ENCODE measurements at places on chromosomes 4 and X.
A peak's percentile ranks its signal among the peaks of the same experiment; 100 is the strongest.

DNA sequence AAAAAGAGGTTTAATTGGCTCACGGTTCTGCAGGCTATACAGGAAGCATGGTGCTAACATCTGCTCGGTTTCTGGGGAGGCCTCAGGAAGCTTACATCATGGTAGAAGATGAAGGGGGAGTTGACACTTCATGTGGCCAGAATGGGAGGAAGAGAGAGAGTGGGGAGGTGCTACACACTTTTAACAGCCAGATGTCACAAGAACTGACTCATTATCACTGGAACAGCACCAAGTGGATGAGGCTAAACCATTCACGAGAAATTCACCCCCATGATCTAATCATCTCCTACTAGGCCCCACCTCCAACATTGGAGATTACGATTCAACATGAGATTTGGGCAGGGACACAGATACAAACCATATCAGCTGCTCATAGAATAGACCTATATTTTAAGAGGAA lies 255.8 kb downstream of the OPHN1 start:
- DNase-seq = no peak

- DNase-seq = no peak
Observed at GRCh38 chrX:65017451-65017850, 41.2 kb upstream of the ZC4H2 start.

DNA sequence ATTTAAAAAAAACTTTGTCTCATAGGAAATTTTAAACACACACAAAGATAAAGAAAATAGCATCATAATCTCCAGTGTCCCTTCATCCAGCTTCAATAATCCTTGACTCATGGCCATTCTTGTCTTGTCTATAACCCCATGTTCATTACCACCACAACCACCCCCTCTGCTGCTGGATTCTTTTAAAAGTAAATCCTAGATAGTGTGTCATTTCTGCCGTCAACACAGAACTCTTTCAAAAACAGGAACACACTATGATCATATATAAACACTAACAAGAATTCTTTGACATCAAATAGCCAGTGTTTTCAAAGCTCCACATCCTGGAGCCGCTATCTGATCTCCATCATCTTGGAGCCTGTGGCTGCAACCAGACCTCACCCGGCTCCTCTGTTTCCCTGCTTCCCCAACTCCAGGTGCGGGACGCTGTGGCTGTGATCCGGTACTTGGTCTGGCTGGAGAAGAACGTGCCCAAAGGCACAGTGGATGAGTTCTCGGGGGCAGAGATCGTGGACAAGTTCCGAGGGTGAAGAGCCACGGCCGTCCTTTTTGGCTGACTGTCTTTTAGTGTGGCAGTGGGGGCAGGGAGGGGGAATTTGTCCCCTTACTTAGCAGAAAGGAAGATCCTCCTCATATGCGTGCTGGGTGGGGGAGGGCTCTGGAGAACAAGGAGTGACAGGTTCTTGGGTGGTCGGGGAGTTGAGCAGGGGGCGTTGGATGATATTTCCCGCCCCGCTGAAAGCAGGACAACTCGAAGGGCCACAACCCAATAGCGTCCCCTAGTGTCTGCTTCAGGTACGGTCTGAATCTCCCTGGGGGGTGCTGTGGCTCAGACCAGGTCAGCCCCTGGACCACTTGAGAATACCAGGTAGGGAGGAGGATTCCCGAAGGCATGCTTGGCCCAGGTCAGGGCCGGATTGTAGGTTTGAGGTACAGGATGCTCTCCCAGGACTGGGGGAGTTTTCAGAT lies 15.6 kb downstream of the XPNPEP2 start:
- DNase-seq = no peak

DNA sequence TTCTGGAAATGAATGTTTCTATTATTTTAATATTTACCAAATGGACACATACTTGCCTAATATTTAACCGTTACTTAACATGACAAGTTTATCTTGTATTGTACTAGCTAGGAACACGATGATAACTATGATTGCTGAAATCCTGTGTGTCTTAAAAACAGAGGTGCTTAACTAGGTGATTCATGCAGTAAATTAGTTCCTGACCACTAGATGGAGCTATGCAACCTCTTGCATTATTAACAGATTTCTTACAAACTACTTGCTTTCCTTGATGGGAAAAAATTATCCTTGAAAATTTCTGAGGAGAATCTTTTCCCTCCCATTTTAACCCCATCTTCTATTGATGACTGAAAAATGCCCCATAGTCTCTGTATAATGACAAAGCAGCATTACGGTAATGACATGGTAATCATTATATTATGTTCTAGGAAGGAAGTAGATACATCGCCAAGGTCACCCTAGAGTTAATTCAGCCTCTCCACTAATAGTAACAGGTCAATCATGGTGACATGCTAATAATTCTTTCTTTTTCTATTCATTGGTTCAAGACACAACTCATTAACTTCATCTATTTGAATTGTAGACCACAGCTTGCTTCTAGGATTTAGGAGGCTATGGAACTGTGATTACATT lies 844.2 kb downstream of the RAPGEF2 start:
- DNase-seq = no peak

DNA sequence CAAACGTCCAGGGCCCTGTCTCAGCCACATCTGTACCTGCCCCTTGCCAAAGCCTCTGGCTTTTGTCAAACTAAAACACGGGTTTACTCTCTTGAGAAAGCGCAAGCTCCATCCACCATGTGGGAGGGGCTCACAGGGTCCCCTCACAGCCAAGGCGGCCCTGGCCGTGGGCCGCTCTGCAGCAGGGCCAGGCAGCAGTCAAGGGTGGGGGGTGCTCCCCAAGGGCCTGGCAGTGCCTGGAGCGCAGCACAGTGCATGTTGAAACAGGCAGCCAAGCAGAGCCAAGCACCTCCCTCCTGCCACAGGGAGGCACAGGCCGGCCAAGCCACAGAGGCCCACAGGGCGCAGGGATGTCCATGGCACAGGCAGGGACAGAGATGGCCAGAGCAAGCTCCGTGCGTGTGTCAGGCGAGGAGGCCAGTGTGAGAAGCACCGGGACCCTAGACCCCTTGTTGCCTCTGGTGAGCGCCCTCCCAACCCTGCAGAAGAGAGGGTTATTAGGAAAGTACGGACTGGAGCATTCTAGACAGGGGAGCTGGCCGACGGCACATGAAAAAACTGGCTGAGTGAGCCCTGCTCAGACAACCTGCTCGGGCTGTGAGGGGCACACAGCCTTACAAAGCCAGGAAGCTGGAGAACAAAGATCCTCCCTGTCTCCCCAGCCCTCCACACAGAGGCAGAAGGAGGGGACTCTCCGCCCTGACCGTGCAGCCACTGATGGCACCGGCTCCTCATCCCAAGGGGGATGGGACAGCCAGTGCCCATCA lies 39.0 kb downstream of the FAM53A start:
- no peak for DNase-seq

DNA sequence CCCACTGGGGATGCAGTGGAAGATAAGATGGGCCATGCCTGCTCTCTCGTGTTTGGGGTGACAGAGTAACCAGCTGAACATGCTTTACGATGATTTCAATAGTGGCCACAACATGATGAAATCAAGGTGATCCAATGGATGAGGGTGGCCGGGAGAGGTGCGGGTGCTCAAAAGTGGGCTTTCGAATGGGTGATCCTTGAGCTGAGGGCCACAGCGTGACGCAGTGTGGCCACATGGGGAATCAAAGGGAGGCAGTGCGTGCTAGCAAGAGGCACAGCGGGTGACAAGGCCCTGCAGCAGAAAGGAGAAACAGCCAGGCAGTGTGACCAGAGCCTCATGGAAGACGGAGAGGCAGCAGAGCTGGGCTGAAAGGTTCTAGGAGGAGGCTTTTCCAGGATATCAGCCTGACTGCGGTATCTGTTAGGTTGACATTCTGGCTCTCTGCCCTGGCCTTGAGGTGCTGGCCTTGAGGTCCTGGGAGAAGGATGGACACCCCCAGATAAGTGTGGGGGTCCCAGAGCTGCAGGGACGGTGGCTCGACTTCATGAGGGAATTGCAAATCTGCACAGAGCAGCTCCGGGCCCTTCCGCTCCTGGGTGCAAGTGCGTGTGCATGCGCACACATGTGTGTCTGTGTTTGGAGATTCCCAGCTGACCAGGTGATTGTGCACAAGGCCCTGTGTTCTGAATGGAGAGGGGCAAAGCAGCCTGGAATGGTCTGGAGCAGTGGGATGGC lies 38.0 kb upstream of the GPR78 start:
- DNase-seq = no peak

DNA sequence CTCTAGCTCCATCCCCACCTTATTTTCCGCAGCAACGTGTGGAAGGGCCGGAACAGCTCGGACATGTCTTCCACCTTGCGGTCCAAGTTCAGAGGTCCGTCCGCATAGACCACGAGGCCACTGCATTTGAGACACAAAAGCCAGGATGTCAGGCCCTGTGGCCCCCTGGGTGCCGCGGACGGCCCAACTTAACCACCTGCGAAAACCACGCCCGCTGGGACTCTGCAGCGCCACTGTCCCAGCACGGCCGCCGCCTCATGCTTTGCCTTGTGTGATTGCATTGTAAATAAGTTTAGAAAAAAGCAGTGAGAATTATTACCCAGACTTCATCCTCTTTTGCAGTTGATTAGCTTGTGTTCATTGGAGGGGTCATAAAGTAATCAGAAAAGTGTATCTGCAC lies 58.2 kb upstream of the MXD4 start:
- DNase-seq = peak; percentile 42

- no peak for DNase-seq
Observed at GRCh38 chr4:156615066-156615531, 356.5 kb downstream of the PDGFC start.

GRCh38 chr4:140163029-140163810 lies 9.2 kb upstream of the MAML3 start:
- DNase-seq = no peak

GRCh38 chr4:150212927-150213326 lies 134.7 kb downstream of the DCLK2 start:
- no peak for DNase-seq

GRCh38 chr4:65592089-65592488 lies 78.2 kb downstream of the EPHA5 start:
- DNase-seq = no peak

- peak; percentile 98 for DNase-seq
Observed at GRCh38 chrX:49043220-49043986, at the start of gene TFE3. TSS of gene TFE3 (minus strand) at chrX:49043357. CDS start at chrX:49043226, 131 bp downstream.

DNA sequence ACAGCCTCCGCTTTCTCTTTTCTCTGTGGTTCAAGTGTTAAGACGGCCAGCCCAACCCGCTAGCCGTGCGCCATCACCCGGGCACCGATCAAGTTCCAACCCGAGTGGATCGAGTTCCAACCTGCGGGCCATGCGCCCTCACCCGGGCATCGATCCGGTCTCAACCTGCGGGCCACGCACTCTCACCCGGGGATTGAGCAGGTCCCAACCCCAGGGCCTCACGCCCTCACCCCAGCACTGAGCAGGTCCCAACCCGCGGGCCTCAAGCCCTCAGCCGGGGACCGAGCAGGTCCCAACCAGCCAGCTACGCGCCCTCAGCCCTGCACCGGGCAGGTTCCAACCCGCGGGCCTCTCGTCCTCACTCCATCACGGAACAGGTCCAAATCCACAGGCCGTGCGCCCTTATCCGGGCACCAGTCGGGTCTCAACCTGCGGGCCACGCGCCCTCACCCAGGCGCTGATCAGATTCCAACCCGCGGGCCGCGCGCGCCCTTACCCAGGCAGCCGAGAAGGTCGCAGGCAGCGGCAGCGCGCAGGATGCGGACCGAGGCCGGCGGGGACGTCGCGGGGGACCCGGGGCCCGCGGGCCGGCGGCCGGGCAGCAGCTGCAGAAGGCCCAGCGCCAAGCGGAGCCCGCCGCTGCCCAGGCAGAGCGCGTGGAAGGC lies 443 bp downstream of the GPR143 start:
- no peak for DNase-seq

GRCh38 chrX:4690521-4690920 lies 977.1 kb upstream of the PRKX start:
- no peak for DNase-seq

DNA sequence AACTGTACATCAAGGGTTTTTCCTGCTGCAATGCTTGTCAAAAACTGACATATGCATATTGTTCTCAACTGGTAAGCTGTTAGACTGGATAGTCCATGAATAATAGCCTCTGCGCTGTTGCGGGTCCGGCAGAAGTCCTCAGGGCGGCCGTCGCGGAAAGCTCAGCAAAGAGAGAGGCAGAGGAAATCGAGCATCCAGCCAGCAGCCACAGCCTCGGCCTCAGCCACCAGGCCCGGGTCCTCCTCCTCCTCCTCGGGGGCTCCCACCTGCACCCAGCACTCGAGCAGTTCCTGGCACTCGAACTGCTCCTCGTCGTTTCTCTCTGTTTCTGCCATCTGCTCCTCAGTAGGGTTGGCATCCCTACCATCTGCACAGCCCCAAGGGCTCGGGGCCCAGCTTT lies 53.7 kb downstream of the UPRT start:
- no peak for DNase-seq

DNA sequence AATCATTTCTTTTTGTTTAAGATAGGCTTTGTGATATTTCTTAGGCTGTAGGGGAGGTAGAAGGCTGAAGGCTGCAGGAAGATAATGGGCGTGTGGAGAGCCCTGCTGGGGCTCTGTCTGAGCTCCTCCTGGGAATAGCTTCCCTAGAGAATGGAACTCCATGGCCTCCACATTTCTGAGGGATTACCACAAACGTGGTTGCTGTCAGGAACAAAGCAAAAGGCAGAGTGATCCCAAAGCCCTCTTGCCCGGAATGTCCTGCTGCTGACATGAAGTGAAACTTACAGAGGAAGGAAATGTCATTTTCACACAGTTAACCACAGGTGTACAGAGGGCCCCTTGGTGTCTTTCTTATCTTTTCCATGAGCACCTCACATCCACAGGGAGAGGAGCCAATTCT lies 89.3 kb downstream of the DDIT4L start:
- peak; percentile 52 for DNase-seq

DNA sequence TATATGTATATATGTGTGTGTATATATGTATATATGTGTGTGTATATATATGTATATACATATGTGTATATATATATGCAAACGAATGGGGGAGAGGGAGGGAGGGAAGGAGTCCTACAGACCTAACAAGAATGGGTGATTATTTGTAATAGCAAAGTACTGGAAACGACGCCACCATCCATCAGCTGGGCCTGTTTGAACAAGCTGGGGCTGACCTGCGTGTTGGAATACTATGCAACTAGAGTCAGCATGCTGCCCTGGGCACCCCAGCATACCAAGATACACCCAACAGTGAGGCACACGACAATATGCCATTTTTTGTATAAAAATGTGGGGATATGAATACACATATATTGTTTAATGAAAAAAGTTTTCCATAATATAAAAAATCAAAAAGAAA lies 21.6 kb upstream of the CCNQ start:
- DNase-seq = no peak

GRCh38 chrX:39591099-39591498 lies 506.7 kb downstream of the BCOR start:
- no peak for DNase-seq

DNA sequence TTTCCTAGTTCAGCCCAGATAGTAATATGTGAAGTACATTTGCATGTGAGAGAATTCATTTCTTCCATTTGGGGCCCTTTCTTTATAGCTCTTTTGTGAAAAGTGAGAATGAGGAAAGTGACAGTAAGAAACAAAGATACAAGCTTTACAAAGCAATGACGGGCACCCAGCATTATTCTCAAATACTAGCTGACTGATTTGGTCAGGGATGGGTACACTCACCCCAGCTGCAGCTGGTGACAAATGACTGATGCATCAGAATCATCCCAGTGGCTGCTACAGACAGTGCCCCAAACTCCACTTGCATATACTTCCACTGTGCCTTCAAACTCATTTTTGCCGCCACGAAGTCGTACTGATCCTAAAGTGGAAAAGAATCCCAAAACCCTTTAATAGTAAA lies 14.8 kb downstream of the PRSS12 start:
- DNase-seq = no peak

GRCh38 chr4:48499551-48500066 lies 9.6 kb downstream of the ZAR1 start:
- no peak for DNase-seq
